Sigmoid colon (tissue), 7 donors: ENCODE measurements at places on chromosomes 1 and 21. TPM values are rescaled to one million over a fixed set of nuclear protein-coding genes. Genes with fewer than 3 reads are reported as not detected.

DNA sequence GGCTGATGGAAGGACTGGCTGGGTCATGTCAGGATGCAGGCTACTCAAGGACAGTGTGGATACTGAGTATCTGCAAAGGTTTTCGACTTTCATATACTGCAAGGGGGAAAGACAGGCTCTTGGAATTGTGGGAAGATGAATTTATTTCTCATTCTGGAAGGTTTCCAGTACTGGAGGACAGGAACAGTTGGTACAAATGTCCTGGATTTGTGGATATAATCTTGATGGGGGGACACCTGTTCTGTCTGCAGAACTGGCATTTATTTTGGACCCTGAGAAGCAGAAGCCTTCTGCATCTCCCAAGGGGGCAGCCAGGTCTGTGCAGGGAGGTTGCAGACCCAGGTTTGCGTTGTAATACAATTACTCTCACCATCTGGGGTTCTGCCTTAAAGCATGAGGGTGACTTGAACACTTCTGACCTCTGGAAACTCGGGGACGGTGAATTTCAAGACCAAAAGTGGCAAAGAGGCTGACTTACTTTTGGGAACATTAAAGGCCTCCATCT is 65.8 kb downstream of the NOS1AP start:
- no peak for DNase-seq

The PLA2G2D gene
- total RNA-seq = 0.16 TPM

The SAMD13 gene
- total RNA-seq = 0.41 TPM

The LMO4 gene
- 57.4 TPM for total RNA-seq

The CELA3A gene
- not detected for total RNA-seq

DNA sequence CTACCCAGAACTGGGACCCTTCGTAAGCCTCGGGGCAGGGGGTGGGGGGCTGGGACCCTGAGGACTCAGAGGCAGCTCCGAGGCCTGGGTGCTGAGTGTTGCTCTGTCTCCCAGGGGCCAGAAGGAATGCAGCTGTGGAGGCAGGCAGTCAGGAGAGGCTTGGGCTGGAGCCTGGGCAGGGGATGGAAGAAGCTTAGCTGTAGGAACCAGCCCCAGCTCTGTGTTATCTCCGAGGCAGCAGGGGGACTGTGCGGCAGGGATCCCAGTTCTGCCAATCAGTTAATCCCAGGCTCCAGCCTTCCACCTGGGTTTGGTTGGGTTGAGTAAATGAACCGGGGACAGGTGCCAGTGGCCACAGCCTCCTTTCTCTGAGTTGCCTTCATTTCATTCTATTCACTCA is 8.2 kb upstream of the GRIK3 start:
- no peak for DNase-seq
